ENCODE measurements at places on chromosomes 16 and 17. TPM values are rescaled to one million over a fixed set of nuclear protein-coding genes. Genes with fewer than 3 reads are reported as not detected.

The PRAC1 gene
- total RNA-seq = not detected

The KCNJ18 gene
- total RNA-seq = not detected

The PPP1R27 gene
- not detected for total RNA-seq

The GCGR gene
- not detected for total RNA-seq

The CDK12 gene
- total RNA-seq = 77.1 TPM

The PLLP gene
- total RNA-seq = 0.55 TPM

The RSL1D1 gene
- total RNA-seq = 242 TPM

The WSCD1 gene
- total RNA-seq = not detected

The VMO1 gene
- not detected for total RNA-seq

The PSMC5 gene
- 137 TPM for total RNA-seq

The SLC16A11 gene
- total RNA-seq = 0.12 TPM

The ARL5C gene
- not detected for total RNA-seq

The SLC43A2 gene
- 0.48 TPM for total RNA-seq

The INPP5K gene
- total RNA-seq = 52.5 TPM

The CBX2 gene
- 5.5 TPM for total RNA-seq

The CA7 gene
- total RNA-seq = not detected

The KRT24 gene
- total RNA-seq = not detected

The CAPNS2 gene
- not detected for total RNA-seq

The CHST4 gene
- not detected for total RNA-seq

The MKS1 gene
- total RNA-seq = 18.7 TPM

The CLEC18B gene
- total RNA-seq = not detected

The SLC13A2 gene
- total RNA-seq = not detected

The PRCD gene
- total RNA-seq = not detected

The TBC1D3 gene
- total RNA-seq = not detected

The CCL4L2 gene
- not detected for total RNA-seq

The RAPGEFL1 gene
- 4.5 TPM for total RNA-seq

The GRAP gene
- total RNA-seq = 43.4 TPM

The CCL23 gene
- not detected for total RNA-seq

The C16orf89 gene
- total RNA-seq = not detected

The HAS3 gene
- total RNA-seq = 0.48 TPM

The CD19 gene
- 0.13 TPM for total RNA-seq

The KRTAP9-7 gene
- not detected for total RNA-seq

The VMP1 gene
- 189 TPM for total RNA-seq

The LDHD gene
- 0.22 TPM for total RNA-seq

The GGNBP2 gene
- 108 TPM for total RNA-seq

The PERCC1 gene
- total RNA-seq = 0.73 TPM

The YBX2 gene
- 0.55 TPM for total RNA-seq

The OR2C1 gene
- not detected for total RNA-seq

The ABCA6 gene
- 0.34 TPM for total RNA-seq

The KRTAP1-4 gene
- total RNA-seq = not detected

The BCKDK gene
- total RNA-seq = 26.9 TPM

The SCARF1 gene
- total RNA-seq = 4.8 TPM

The CLEC10A gene
- not detected for total RNA-seq

The CPHXL2 gene
- total RNA-seq = not detected

The SLC5A10 gene
- total RNA-seq = not detected

The KRTAP4-9 gene
- total RNA-seq = not detected

The DHX58 gene
- 30.3 TPM for total RNA-seq
